ENCODE measurements at places on chromosomes 7 and 10.

DNA sequence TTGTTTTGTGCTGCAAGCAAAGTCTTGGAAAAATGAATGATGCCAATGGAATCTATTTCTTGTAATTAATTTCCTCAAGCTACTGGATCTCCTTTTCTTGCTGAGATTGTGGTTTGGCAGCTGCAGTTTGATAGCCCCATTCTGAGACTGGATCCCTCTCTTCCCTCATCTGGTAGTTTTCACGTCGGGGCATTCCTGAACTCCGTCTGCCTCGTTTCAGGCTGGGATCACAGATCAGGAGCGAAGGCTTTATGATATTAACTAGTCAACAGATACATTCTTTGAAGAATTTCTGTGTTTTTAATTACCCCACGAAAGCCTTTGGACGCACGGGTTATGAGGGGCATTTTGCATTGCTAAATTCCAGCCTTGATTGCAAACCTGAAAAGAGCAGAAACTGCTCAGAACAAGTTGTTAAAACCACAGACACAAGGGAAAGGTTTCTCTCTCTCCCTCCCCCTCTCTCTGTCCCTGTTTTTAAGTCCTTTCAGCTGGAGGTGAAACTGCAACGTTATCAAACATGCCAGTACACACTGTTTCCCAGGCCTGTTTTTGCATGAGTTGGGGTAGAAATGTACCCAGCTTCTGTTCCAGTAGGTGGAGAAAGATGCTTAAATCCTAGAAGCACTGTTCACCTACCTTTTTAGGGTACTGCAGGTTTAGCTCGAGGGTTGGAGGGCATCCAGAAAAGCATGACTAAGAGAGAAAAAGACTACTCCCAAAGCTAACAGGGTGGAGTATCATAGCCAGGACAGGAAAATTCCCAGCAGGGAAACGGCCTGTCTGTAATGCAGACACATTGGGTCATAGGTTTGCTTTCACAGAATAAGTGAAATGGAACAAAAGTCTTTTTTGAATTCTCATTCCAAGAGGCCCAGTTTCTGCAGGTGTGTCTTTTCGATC, 124.3 kb downstream of the CUX1 start:
- no peak for DNase-seq

DNA sequence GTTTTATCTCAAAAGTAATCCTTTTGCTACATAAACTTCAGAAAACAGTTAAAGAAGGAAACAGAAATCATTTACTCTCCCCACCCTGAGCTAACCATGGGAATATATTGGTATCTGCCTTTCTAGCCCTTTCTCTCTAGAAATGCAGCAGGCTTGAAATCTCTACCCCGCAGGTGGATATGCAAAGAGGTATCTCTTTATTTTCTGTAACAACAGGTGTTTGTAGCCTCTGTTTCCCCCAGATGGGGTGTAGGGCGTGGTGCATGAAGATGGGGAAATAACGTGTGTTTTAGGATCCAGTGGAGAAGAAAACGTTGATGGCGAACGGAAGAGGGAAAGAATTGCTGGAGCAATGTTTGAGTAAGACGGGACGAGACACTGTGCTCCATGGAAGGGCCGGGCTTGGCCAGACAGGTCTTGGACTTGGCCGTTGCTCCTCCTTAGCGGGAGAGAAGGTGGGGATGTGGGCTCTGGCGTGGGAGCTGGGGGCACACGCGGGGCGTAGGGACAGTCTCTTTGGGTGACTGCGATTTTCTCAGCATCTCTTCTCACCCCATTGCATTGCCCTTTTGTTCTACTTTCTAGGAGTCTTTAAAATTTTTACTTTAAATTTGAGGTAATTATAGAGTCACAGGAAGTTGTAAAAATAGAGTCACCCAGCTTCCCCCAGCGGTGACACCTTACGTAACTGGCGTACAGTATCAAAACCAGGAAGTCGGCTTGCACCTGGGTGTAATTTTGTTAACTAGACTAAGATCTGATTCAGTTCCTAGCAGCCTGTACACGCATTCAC, 82.9 kb downstream of the ELFN1 start:
- no peak for DNase-seq

DNA sequence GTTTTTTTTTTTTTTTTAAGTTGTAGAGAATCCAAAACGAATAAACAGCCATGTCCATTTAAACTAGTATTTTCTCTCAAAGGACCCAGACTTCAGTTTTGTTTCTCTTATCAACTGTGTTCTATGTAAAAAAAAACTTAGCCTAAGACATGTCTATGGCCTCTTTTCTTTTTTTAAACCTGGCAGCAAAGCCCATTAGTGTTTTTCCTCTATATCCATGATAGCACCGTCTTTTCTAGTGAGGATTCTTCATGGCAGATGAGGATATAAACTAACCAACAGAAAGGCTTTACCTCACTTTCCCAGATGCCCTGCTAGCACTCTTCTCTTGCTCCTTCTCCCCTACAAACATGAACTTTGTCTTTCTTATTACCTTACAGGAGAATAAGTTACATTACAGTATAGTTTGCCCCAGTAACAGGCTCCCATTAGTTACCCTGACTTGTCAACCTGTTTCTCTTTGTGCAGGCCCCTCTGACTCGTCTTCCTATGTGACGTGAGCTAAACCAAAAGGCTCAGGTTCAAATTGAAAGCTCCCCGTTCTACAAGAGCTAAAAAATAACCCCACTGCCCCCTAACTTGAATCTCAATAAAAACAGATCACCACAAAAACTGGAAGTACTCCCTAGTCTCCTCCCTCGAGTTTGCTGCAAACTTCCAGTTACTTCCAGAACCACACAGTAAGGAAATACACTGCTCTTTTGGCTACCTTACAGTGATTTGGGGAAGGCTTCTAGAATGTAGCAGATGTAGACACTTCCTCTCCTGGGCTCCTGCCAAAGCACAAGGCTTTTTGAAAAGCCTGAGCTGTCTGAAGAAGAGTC, 20.1 kb downstream of the P4HA1 start:
- no peak for DNase-seq

- DNase-seq: no peak
Observed at GRCh38 chr7:115704884-115705283, 325.7 kb downstream of the TFEC start.

- no peak for DNase-seq
Observed at GRCh38 chr7:44396931-44397545, 71.6 kb upstream of the CAMK2B start.

- DNase-seq: no peak
Observed at GRCh38 chr10:131802996-131803395, 97.8 kb upstream of the PPP2R2D start.

DNA sequence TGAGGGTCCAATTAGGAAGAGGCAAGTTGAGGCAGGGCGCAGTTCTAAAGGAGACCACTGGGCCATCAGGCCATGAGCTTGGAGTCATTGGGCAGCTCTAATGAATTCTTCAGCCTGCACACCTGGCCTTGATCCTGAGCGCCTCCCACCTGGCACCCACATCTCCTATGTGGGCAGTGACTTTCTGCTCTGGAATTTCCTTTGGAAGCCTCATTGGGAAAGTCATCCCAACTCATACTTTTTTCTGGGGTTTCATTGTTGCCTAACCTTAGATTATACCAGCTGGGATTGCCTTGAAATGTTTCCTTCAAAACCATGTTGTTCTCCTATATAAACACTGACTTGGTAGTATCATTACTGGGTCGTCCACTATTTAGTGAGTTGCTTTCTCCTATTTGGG, 54.1 kb downstream of the PLPP4 start:
- no peak for DNase-seq

DNA sequence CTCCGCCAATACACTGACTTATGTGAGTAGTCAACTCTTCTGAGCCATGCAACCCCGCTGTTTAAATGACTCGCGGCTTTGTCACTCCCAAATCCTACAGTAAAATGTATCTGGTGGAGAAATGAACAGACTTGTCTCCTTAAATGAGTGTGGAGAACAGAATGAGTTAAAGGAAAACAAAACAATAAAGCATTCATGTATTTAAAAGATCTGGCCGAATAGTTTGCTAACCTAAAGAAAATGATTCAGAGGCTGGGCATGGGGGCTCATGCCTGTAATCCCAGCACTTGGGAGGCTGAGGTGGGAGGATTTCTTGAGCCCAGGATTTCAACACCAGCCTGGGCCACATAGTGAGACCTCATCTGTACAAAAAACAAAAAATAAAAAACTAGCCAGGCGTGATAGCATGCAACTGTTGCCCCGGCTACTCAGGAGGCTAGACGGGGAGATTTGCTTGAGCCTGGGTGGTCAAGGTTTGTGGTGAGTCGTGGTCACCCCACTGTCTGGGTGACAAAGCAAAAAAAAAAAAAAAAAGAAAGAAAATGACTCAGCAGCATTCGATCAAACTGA, 86.5 kb upstream of the PFKP start:
- DNase-seq: no peak

DNA sequence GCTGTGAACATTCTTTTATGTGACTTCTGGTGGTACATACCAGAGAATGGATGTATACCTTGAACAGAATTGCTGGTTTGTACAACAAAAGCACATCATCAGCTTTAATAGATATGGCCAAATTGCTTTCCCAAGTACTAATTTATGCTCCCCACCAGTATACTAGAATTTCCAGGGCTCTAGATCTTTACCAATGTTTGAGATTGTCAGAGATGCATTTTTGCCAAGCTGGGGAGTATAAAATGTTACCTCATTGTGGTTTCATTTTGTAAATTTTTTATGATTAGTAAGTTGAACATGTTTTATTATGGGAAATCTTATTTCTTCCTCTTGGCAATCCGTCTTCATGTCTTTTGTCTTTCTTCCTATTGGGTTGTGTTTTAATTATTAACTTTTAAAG, 179.9 kb upstream of the TMEM106B start:
- DNase-seq: no peak

DNA sequence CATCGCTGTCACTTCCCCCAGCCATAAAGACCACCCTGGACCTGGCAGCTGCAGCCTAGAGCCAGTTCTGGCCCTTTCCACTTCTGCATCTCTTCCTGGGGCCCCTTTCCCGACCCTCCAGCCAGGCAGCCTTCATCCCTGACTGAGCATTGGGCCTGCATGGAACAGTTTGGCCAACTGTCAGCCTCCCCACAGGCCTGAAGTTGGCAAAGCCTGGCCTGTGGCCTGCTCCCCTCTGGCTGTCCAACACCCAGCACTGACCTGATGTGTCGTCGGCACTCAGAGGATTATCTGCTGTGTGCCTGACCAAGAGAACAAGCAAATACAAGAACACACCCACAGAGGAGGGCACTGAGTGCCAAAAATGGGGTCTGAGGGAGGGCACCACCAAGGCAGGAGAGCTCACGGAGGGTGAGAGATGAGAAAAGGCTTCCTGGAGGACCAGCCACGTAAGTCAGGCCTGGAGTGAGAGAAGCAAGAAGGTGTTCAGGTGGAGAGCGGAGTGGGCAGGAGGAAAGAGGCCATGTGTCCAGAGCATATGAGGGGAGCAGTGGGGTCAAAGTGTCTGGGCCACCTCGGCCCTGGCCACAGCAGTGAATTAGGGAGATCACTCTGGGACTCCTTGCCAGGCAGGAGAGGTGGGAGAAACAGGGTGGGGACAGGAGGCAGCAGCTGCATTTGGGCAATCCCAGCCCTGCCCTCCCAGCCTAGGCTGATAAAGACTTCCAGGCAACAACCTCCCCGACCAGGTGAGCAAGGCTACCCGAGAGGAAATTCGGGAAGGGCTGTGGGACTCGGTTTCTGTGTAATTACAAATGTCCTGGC, 4.5 kb downstream of the GPRIN2 start:
- no peak for DNase-seq

GRCh38 chr10:44242091-44242490, 142.8 kb downstream of the CXCL12 start:
- DNase-seq: no peak

- no peak for DNase-seq
Observed at GRCh38 chr7:117074378-117074777, 121.1 kb downstream of the ST7 start.

- DNase-seq: no peak
Observed at GRCh38 chr10:86648704-86649427, 5.5 kb upstream of the OPN4 start.

DNA sequence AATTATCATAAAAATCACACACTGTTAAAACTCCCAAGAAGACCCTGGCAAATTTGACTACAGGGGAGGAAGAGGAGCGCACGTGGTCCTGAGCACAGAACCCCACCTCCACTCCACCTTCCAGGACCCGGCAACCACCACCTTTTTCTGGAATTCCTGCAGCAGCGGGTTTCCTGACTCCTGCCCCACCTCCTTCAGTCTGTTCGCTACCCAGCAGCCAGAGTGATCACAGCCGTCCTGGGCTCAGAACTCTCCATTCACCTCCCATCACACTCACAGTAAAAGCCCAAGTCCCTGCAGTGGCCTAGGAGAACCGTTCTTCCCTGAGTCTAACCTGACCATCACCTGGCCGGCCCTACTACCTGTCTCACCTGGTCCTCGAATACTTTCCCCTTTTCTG, 107.4 kb upstream of the FAM204A start:
- DNase-seq: no peak

DNA sequence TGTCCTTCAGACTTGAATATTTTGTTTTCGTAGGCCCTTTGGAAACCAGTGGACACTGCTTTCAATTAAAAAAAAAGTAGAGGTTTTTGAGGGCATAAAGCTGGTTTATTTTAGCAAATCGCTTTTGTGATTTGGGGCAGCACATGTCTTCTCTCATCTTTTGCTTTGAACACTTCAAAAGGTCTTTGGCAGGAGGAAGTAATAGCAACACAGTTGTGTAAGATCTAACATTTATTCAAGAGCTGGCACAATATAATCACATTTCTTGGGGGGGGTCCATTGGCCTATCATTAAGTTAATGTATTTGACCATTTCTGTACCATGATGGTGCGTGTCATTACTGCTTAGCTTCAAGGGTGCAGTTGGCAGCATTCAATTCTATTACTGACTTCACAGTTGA, 42.4 kb downstream of the DYNC1I1 start:
- DNase-seq: no peak

DNA sequence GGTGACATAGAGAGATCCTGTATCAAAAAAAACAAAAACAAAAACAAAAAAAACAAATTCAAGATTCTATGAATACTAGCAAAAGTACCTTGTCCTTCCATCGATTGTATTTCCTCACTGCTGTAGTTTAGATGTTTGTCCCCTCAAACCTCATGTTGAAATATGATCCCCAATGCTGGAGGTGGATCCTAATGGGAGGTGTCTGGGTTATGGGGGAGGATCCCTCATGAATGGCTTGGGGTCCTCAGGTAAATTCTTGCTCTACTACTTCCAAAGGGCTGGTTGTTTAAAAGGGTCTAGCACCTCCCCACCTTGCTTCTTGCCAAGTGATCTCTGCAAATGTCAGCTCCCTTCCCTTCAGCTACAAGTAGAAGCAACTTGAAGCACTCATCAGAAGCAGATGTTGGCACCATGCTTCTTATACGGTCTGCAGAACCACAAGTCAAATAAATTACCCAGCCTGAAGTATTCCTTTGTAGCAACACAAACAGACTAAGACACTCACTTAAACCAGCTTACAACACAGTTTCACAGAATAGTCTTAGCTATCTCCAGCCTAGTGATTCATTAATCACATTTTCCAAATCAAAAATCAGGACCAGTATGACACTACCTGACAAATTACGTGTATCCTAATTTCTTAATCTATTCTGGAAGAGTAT, 20.7 kb downstream of the ABI1 start:
- no peak for DNase-seq

Data from NCI-H524 treated with DMSO at 0.1 percent for 48 hours (cell line).